ENCODE measurements at places on chromosomes 4 and X.

DNA sequence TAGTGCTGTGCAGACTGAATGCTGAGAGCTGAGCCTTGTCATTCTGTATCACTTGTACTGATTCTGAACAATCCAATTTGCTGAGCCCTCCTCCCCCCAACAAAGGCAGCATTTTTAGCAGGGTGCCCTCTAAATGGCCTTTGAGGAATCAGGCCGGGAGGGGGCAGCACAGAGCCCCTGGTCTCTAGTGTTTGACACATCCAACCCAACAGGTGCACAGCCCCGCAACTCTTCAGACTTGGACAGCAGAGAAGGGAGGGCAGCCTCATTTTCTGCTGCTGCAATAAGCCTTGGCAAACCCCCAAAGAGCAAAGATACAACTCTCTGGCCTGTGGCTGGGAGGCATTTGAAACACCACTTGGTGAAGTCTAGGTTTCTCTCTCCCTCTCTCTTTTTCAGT is 3.4 kb downstream of the ATP1B4 start:
- no peak for DNase-seq

DNA sequence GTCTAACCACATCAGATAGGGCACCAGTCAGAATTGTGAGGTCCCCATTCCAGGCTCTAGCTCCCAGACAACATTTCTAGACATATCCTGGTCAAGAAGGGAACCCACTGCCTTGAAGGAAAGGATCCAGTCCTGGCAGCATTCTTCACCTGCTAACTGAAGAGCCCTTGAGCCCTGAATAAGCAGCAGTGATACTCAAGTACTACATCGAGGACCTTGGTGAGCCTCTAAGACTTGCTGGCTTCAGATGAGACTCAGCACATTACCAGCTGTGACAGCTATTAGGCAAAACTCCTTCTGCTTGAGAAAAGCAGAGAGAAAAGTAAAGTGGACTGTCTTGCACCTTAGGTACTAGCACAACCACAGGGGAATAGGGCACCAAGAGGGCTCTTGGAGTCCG is 205.8 kb upstream of the F9 start:
- no peak for DNase-seq

DNA sequence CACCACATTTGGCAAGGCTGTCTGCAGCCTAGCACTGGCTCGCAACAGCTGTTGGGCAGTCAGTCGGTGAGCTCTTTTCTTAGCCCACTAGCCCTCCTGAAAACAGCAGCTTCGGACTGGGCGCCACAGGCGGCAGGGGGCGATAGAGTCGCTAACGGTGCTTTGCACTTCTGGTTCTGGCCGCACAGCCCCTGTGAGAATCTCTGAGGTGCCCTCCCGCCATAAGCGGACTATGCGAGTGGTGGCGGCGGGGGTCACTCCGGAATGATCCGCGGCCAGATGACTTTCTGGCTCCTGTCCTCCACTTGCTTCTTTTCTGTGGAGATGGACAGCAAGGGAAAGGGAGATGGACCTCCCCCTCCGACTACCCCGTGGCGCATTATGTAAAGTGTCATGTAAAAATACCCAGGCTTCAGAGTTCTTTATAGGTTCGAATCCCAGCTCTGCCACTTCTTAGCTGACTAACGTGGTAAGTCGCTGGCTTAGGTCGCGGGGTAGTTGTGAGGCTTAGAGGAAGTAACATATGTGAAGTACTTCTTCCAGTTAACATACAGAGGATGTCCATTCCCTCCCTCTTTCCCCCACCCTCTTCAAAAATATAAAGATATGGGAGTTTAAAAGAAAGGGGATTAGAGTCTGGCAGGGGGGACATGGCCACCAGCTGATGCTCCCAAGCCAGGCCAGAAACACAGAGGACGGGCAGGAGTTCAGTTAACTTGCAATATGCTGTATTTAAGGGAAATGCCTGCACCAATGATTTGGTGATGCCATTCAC is 11.0 kb downstream of the ARHGAP36 start:
- DNase-seq, result no peak

- no peak for DNase-seq
These were observed 70.2 kb downstream of the CD38 start for GRCh38 chr4:15848191-15848842.

DNA sequence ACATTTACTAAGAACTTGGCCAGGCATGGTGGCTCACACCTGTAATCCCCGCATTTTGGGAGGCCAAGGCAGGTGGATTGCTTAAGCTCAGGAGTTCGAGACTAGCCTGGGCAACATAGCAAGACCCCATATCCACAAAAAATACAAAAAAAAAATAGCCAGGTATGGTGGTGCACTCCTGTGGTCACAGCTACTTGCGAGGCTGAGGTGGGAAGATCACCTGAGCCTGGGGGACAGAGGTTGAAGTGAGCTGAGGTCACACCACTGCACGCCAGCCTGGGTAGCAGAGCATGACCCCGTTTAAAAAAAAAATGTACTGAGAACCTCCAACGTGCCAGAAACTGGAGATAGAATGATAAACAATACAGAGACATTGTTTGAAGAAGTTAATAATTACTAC is 8.0 kb downstream of the OPRPN start:
- no peak for DNase-seq

GRCh38 chr4:109434007-109434971 is 674 bp downstream of the SEC24B start:
- peak; percentile 2 for DNase-seq
